ENCODE measurements at places on chromosomes 7 and 10. TPM values are rescaled to one million over a fixed set of nuclear protein-coding genes. Genes with fewer than 3 reads are reported as not detected.

GRCh38 chr10:91610444-91610843 lies 22.4 kb downstream of the PPP1R3C start:
- 0 out of 2 replicates have a peak, but pooled peaks cover 3% of the 10 kb centered on the region for H3K4me1 ChIP-seq
- H3K27me3 ChIP-seq = no peaks in the 10 kb centered on the region
- no peak overlapping the region for H3K27ac ChIP-seq
- H3K36me3 ChIP-seq = no peaks in the 10 kb centered on the region
- no peak for DNase-seq
- H3K4me3 ChIP-seq = no peak overlapping the region

DNA sequence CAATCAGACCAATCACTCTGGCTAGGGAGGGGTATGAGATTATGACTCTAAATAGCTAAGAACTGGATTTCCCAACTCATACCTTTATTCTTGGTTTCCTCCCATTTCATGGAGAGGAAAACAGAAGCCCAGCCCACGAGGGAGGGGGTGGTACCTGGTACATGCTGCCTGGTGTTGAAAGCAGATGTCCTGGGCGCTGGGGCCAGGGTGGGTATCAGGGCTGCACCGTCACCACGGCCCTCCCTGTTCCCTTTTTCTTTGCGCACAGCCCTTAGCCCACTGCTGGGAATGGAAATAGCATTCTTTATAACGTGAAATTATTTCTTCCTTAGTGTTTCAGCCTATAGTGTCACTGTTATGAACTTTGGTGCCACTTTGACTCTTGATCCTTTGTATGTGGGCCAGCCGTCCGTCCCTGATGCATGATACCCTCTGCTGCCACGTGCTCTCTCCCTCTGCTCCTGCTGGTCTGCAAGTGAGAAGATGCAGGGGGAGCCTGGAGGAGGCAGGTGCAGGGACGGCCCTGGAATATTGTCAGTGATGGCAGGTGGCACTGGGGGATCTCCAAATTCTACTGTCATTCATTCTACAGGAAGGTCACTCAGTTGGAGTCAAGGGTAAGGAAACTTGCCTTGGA lies 158.5 kb downstream of the CDH23 start:
- no peaks in the 10 kb centered on the region for H3K36me3 ChIP-seq
- no peak overlapping the region for H3K27ac ChIP-seq
- no peak for DNase-seq
- H3K4me3 ChIP-seq = no peak overlapping the region
- no peaks in the 10 kb centered on the region for H3K27me3 ChIP-seq
- H3K4me1 ChIP-seq = no peaks in the 10 kb centered on the region

- H3K4me1 ChIP-seq = no peaks in the 10 kb centered on the region
- no peak for DNase-seq
- H3K27me3 ChIP-seq = no peaks in the 10 kb centered on the region
- H3K27ac ChIP-seq = no peak overlapping the region
Measured at GRCh38 chr7:70384024-70384423, 747.9 kb upstream of the GALNT17 start.

Gene ASB4
- total RNA-seq = not detected

Gene HSPA12A
- 22.9 TPM for total RNA-seq
